ENCODE measurements at places on chromosomes 12 and 14.

DNA sequence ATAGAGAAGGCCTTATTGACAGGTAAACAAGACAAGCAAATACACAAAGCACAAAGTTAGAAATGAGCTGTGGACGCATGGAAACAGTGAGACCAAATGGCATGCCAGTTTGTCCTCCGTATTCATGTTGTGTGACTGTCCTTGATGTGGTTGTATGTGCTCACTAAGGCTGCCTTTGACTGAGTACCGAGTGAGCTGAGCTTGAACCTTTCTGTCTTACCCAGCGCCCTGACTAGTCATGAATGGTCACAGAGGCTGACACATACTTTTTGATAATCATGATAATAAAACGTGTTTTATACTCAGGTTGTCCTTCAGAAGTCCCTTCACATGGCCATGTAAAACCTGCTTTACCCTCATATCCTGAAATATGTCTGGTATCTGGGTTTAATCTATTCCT is 553 bp upstream of the CATSPERB start:
- DNase-seq: no peak

GRCh38 chr12:26493656-26494055 is 298.3 kb downstream of the SSPN start:
- DNase-seq: peak; percentile 62

DNA sequence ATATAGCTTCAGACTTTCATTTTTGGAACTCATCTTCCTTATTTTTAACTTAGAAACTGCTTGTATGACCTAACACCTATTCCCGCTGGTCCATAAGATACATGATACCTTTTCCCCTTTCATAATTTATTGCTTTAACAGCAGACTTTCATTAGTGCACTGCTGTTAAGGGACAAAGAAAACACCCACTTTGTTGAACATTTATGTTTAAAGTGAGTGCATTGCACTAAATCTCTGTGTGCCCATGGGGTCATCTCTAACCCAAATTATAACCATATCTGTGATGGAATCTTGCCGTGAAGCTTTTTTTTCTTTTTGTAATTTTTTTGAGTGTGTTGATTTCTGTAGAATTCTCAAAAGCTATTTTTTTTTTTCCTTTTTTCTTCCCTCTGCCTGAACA is 261.8 kb downstream of the TMTC2 start:
- no peak for DNase-seq

GRCh38 chr12:30732954-30733637 is 21.7 kb downstream of the CAPRIN2 start:
- DNase-seq: no peak

GRCh38 chr14:75535164-75535898 is 13.1 kb downstream of the BATF start:
- DNase-seq: no peak

DNA sequence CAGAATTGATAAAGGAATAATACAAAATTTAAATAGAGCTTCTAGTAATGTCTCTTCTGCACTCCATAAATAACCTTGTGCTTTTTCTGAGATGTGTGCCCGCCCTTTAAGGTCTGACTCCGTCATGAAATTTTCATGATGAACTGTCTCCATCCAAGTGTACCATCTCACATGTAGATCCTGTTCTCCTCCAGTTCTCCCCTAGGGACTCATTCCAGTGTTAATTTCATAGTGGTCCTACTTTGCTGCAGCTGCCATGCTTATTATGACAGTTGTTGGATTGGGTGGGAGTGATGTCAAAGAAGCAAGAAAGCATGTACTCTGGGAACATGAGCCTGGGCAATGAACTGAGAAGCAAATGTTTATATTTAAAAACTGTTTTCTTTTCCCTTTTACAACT is 442.5 kb upstream of the PDE3A start:
- no peak for DNase-seq

DNA sequence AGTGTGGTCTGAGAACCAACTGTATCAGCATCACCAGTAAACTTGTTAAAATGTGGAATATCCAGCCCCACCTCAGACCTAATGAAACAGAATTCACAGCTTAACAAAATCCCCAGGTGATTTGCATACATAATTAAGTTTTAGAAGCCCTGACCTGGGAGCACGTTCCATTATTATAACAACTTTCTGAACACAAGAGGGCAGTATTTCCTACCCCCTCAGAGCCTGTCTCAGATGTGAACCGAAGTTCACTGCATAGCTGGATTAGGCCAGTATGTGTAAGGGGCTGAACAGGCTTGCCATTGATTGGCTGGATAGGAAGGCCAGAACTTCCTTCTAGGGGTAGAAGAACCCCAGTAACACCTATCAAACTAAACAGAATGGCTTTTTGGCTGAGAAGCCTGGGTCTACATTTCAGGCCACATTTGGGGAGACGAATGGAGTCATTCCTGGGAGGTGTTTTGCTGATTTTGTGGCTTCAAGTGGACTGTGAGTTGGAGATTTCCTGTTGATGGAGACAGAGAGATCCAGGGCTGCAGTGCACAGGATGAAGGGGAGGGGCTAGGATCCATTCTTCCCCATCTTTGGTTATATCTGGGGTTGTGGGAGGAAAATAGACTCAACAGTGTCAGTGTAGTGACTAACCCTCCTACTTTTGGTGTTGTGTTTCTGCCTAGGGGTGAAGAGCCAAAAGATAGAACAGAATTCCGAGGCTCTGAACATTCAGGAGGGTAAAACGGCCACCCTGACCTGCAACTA is 94.7 kb upstream of the OR4E1 start:
- peak; percentile 2 for DNase-seq

DNA sequence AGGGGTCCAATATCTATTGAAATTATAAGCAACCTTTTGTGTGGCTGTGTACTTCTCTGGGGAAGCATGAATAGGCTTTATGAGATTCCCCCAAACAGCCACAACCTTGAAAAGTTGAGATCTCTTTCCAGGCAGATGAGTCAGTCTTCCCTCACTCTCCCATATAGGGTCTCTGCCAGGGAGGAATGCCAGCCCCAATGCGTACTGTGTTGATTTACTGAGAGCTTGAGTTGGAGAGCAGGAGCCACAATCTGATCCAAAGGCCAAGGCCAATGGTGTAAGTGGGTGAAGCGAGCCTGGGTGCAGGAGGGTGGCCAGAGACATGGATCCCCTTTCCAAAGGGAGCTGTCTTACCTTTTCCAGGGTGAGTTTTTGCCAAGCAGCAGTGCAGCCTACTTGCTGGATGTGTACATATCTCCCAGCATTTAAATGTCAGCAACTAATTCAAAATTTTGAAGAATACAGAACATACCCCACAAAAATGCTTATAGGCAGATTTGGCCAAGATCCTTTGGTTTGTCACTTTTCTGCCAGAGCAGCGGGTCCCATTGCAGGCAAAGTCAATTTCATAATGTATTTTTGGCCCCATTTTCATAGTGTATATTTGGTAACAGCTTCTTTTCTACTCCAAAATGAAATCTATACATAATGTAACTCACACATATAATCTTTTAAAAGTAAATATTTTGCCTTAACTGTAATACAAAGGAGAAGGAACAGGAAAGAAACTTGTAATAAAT is 88.2 kb downstream of the TBC1D30 start:
- DNase-seq: peak; percentile 39

DNA sequence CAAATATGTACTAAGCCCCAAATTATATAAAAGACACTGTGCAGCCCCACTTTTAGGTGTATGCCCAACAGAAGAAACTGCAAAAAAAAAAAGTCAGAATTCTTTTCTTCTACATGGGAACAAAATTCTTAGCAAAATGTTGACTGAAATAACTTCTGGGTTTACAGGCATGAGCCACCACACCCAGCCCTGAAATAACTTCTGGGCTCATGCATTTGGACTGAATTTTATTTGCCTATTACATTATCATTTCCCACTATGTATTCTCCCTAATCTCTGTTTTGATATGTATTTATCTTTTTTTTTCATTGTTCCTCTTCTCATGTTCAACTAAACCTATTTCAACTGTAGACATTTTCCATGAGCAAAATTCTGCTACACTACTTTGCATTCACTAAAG is 169.2 kb downstream of the GRIN2B start:
- no peak for DNase-seq

- DNase-seq: no peak
Measured at GRCh38 chr14:101729382-101729781, 32.1 kb upstream of the PPP2R5C start.

DNA sequence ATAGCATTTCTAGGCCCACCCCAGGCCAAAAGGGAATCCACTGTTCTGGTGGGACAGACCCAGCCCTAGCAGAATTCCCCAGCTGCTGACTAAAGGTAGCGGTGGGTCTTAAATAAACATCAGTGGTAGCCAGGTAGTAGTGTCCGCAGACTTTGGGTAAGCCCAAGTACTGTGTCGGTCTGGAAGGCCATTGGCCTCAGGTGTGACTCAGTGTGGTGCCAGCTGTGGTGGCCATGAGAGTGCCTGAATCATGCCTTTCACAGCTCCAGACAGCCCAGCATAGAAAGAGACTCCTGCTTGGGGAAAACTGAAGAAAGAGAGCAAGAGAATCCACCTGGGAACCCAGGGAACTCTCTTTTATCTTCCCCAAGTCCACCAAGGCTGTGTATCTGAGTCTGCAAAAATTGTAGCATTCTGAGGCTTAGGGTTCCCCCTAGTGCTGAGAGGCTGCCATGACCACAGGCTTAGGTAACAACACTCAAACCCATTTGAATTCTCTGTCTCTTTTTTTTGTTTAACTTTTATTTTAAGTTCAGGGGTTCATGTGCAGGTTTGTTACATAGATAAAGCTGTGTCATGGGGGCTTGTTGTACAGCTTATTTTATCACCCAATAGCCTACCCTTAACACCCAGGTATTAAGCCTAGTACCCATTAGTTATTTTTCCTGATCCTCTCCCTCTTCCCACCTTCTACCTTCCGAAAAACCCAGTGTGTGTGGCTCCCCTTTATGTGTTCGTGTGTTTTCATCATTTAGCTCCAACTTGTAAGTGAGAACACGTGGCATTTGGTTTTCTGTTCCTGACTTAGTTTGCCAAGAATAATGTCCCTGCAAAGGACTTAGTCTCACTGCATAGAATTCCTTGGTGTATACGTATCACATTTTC is 16.7 kb upstream of the CD163L1 start:
- DNase-seq: peak; percentile 56

DNA sequence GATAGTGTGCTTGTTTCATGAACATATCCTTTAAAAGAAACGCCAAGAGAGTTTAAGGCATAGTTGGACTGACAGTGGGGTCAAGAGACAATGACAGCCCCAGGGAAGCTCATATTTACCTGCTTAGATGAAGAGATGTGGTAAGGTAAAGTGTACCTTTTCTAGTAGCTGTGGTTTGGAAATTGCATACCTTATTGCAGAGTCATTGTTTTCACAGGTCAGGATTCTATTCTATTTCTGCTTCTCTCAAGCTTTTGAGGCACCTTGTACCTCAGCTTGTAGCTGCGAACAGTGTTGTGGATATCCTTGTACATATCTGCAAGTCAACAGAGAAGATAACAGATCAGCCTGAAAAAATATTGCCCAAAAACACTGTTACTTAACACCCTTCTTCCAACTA is 47.7 kb downstream of the ATP6V1D start:
- DNase-seq: no peak

DNA sequence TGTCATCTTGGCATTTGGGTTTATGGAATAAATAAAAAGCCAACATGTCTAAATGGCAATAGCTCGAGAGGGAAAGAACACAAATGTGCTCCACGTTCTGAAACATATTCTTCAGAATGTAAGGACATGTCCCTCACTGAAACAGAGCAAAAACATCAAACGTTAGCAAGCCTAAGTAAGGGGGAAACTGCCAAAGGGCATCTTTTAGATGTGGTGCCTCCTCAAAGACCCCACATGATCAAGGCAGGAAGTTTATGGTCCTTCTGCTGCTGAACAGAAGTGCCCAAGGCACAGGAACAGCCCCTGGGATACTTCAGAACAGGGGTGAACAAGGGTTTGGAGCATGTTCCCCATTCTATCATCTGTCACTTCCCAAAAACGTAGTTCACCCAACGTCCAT is 227.0 kb downstream of the ANO2 start:
- DNase-seq: no peak

DNA sequence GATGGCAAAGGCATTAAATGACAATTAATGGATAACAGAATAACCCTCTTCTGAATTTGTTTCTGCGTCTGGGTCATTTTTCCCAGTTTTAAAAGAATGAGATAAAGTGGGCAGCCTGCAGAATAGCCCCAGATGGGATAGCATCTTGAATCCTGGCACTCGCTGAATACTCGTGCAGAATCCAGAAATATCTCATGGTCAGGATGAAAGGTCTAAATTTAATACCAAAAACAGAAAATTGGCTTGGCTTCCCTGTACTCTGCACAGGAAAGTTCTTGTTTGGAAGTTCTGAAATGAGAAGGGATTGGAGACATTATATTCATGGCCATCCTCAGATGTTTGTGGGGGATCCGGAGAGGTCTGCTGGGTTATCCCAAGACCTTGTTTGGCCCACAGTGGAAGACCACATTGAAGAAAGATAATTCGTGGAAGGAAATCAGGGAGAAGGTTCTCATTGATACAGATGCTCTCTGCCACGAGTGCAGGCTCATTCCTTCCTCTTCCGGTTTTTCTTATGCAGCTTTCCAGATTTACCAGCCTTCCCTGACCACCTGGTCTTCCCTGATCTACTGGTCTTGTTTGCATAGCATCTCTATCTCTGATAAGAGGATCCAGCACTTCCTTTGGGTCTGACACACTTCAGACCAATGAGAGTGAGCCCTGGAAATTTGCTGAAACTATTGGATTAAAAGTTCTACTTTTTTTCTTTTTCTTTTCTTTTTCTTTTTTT is 6.0 kb upstream of the IFT81 start:
- no peak for DNase-seq

GRCh38 chr12:82609234-82609914 is 77.3 kb upstream of the TMTC2 start:
- peak; percentile 10 for DNase-seq

- DNase-seq: no peak
Measured at GRCh38 chr12:40752011-40752410, 59.8 kb downstream of the CNTN1 start.

DNA sequence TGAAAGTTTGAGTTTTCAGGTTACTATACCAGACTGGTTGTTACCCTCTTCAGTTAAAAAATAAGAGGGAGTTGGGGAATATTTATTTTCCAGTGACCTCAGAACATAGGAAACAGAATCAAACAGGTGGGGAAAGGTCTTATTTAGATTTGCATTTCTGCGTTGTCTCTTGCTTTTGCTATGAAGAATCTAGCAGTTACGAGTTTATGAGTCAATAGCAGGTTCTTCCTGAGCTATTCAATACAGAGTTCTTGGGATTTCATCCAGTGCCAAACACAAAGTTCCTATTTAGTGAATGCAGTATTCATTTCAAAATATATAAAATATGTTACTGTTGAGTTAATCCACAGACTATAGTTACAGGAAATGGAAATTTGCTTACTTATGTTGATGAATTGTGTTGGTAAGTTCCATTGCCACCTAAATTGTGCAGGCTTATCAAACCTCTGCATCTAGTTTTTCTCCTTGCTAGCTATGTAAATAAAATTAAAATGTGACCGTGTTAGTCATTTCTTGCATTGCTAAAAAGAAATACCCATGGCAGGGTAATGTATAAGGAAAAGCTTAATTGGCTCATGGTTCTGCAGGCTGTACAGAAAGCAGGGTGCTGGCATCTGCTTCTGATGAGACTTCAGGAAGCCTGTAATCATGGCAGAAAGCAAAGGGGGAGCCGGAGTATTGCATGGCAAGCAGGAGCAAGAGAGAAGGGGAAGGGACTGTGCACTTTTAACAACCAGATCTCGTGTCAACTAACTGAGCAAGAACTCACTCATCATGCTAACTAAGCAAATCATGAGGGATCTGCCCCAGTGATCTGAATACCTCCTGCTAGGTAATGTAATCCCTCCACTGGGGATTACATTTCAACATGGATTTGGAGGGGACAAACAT is 110.2 kb downstream of the KTN1 start:
- DNase-seq: no peak

All from astrocyte of the hippocampus (primary cell).